Naive thymus-derived CD4-positive, alpha-beta T cell (primary cell): ENCODE measurements at places on chromosomes 2 and 18. TPM values are rescaled to one million over a fixed set of nuclear protein-coding genes. Genes with fewer than 3 reads are reported as not detected.

GNAL gene
- 0.62 TPM for total RNA-seq

ABCA12 gene
- total RNA-seq = not detected

MRPS5 gene
- 26.3 TPM for total RNA-seq

WNT10A gene
- 3.0 TPM for total RNA-seq

SPAG16 gene
- 9.7 and 10.8 TPM in 2 replicates for total RNA-seq

FAM110C gene
- total RNA-seq = 0.16 TPM

HK2 gene
- total RNA-seq = 17.7 TPM

GRHL1 gene
- 0.19 TPM for total RNA-seq

SPP2 gene
- not detected for total RNA-seq

NT5DC4 gene
- total RNA-seq = not detected in 2 replicates

CIB4 gene
- not detected in 2 replicates for total RNA-seq

G6PC2 gene
- total RNA-seq = not detected

CRYGD gene
- not detected for total RNA-seq
